ENCODE measurements at places on chromosomes 6 and 20.

DNA sequence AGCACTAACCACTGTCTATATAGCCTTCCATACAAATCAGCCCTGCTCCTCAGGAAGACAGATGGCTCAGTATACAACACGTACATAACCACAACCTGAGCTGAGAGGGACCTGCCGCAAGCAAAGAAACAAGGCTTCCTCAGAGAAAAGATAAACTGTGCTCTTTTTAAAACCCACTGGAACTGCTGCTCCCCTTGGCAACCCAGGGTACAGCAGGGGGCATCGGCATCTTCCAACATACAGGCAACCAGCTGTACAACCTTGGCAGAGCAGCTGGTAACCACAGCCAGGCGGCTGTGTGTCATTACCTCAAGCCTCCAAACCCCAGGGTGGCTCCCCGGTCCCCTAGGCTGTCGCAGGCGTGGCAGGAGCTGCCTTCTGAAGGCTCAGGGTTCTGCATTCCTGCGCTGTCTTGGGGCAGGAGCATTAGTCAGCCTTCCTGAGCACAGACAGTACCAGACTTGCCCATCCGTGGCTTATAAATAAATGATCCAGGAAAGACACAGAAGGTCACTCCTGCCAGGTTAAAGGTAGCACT lies 249.5 kb downstream of the ADGRG6 start:
- DNase-seq, result peak; percentile 12

GRCh38 chr6:126529637-126530362 lies 189.9 kb downstream of the CENPW start:
- no peak for DNase-seq

DNA sequence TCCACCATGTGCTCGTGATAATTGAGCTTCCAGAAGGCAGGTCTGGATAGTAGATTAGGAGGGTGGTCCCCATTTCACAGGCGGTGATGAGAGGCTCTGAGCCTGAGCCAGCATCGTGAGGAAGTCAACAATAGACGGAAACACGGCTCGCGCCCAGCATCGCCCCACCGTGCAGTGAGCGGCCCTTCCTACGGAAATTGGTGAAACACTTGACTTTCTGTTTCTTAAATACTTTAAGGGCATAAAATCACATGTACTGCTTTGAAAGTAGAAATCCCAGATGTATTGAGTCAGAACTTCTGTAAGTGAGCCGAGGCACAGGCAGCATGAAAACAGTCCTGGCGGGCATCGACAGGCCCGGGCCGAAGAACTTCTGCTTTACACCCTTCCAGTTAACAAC lies 4.3 kb upstream of the KIF25 start:
- DNase-seq, result no peak

DNA sequence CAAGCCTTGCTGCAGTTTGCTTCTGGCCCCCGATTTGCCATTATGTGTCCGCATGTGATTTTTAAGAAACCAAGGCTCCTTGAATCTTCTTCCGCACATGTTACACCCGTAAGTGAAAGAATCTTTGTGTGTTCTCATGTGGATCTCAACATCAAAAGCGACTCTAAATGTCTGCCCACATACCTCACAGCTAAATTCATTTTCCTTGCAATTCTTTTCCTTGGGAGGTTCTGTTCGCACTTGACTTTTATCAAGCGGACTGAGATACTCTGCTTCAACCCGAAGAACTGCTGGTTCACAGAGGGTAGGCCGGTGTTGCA lies 11.4 kb downstream of the ZNF217 start:
- DNase-seq, result no peak

DNA sequence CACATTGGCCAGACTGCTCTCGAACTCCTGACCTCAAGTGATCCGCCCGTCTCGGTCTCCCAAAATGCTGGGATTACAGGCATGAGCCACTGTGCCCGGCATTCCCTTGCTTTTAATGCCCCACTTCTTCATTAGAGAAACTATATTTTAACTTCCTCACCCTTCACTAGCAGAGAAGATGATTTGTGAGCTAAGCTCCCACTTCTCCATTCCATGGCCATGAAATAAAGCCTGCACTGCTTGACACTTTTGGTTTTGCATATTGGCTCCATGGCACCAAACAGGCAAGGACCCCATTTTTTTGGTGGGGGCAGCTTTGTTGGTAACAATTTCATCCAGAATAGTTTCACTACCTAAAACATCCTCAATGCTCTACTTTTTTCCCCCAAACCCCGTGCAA lies 145.3 kb downstream of the TFAP2B start:
- no peak for DNase-seq

DNA sequence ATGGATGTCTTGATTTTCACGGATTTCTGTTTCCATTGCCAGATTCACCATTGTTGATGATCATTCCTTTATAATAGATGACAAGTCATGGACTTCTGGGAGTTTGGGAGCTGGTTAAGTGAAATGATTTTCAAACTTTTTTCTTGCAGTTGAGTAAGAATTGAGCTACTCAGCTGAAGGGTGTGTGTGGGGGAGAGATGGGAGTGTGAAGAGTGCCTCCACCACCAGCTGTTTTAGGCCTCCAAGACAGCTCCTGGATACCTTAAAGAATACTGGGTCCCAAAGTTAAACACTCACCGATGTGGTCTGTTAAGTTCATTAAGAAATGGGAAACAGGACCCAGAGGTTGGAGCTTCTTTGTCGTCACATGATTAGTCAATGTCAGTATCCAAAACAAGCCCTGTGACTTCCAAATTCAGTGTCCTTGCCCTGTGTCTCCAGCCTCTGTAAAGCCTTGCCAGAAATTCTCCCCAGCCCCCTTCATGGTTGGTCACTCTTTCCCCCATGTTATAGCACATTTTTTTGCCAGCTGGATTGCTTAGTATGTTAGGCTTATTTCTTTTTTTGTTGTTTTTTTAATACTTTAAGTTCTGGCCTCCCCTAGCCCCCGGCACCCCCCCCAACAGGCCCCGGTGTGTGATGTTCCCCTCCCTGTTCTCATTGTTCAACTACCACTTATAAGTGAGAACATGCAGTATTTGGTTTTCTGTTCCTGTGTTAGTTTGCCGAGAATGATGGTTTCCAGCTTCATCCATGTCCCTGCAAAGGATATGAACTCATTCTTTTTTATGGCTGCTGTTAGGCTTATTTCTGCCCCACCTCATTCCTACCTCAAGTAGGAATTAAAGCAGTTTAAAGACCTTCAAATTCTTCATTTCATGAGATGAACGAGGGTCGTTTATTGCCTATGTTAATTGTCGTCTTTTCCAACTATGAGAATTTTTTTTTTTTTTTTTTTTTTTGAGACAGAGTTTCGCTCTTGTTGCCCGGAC lies 26.9 kb downstream of the BICRAL start:
- no peak for DNase-seq

DNA sequence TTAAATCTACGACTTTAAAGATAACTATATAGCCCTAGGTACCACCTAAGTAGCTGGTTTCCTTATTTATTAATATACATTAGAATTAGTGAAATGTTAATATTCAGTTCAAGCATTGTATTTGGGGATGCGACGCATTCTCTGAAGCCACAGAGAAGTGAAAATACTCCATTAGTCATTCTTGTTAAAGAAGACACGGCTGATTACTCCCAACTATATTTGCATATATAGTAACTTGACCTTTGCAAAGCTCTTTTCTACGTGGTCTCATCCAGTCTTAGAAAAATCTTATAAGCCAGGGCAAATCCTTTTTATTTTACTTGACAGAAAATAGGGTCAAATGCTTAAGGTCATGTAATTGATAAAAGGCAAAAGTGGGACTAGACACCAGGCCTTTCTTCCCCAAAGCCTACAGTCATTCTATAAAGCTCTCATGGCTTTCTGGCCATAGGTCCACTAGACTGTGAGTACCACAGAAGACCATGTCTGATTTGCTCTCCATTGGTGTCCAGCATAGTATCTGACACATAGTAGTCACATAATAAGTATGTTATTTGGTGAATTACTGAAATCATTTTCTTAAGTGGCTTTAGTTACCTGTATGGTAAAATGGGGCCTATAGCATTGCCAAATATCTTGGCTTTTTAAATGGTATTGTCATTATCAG lies 11.3 kb downstream of the ZHX3 start:
- no peak for DNase-seq

GRCh38 chr20:33540427-33540826 lies 50.5 kb downstream of the CBFA2T2 start:
- no peak for DNase-seq

GRCh38 chr6:41147917-41148316 lies 6.2 kb downstream of the TREML1 start:
- DNase-seq, result no peak
